ENCODE measurements at places on chromosomes 2 and 18. TPM values are rescaled to one million over a fixed set of nuclear protein-coding genes. Genes with fewer than 3 reads are reported as not detected.
A peak's percentile ranks its signal among the peaks of the same experiment; 100 is the strongest.

DNA sequence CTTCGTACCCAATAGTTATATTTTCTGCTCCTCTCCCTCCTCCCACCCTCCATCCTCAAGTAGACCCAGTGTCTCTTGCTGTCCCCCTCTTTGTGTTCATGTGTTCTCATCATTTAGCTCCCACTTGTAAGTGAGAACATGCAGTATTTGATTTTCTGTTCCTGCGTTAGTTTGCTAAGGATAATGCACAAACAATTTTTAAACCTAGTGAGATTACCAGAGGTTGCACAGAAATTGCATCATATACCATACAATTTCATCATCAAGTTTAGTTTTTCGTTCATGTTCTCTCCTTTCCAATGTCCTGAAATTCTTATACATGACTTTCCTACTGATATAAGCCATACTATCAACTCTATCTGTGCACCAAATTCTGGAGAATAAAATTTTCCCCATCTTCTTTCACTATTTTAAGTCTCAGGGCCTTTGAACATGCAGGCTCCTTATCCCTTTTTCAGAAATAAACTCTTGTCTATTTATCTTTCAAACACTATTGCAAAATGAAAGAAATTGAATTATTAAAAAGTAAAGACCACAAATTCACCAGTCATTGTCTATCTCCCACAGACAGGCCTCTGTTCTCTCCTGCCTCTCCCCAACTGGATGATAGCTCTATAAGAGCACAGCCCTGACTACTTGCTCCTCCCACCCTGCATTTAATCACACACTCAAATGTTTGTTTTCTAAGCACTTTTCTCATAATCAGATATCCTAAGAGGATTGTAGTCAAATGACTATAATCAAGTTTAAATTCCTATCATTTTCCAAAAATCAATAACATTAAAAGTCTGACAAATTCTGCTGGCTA is 27.2 kb upstream of the B4GALT6 start:
- DNase-seq, result no peak

GRCh38 chr2:160963957-160964356 is 196.3 kb upstream of the TANK start:
- no peak for DNase-seq

DNA sequence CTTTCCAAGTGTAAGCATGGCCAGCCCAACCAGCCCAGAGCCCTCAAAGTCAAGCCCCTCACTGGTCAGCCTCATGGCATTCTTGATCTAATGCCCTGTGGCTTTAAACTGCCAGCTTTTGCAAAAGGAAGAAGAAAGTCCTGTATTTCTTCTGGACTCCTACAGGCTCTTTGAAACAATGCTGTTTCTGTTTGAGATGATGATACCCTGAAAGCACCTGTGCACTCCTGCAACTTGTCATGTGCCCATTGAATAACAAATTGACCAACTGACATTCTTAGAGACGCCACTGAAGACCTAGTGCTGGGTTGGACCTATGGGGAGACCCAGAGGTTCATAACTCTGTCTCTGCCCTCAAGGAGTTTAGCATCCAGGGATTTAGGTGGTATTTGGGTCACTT is 82.0 kb upstream of the MSH2 start:
- no peak for DNase-seq

- DNase-seq, result peak; percentile 62
These were observed 43.7 kb downstream of the HDLBP start for GRCh38 chr2:241271706-241272302.

GRCh38 chr2:63589148-63589958 is 590 bp downstream of the MDH1 start:
- no peak for DNase-seq

GRCh38 chr2:129369437-129369836 is 610.0 kb upstream of the RAB6C start:
- DNase-seq, result no peak

DNA sequence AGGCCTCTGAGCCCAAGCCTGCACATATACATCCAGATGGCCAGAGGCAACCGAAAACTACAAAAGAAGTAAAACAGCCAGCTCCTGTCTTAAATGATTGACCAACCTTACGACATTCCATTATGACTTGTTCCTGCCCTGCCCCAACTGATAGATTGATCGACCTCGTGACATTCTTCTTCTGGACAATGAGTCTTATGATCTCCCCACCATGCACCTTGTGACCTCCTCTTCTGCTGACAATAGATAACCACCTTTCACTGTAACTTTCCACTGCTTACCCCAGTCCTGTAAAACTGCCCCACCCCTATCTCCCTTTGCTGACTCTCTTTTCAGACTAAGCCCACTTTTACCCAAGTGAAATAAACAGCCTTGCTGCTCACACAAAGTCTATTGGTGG is 670.0 kb upstream of the PKDCC start:
- no peak for DNase-seq

DNA sequence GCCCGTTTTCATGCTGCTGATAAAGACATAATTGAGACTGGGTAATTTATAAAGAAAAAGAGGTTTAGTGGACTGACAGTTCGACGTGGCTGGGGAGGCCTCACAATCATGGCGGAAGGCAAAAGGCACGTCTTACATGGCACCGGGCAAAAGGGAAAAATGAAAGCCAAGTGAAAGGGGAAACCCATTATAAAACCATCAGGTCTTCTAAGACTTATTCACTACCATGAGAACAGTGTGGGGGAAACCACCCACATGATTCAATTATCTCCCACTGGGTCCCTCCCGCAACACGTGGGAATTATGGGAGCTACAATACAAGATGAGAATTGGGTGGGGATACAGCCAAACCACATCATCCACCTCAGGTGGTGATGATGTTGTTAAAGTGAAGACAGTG is 3.3 kb upstream of the RAB12 start:
- DNase-seq, result no peak

DNA sequence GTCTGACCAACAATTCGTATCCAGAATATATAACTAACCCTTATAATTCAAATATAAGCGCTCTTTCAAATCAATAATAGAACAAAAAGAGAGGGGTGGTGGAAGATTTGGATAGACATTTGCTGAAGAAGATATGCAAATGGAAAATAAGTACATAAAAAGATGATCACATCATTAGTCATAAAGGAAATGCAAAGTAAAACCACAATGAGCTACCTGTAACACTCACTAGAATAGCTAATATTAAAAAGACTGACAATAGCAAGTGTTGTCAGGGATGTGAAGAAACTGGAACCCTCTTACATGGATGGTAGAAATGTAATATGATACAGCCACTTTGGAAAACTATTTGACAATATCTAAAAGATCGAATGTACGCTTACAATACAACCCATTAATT is 84.9 kb upstream of the MRPS9 start:
- no peak for DNase-seq

- peak; percentile 80 for DNase-seq
These were observed at the start of gene SEPTIN2 for GRCh38 chr2:241315879-241316631. Gene SEPTIN2 (plus strand): TSS chr2:241315925. CDS start chr2:241324233, 8,308 bp downstream.

- DNase-seq, result no peak
These were observed 306.6 kb downstream of the PTH2R start for GRCh38 chr2:208713066-208713745.

- DNase-seq, result peak; percentile 29
These were observed 66.1 kb upstream of the ODC1 start for GRCh38 chr2:10514273-10514672.

DNA sequence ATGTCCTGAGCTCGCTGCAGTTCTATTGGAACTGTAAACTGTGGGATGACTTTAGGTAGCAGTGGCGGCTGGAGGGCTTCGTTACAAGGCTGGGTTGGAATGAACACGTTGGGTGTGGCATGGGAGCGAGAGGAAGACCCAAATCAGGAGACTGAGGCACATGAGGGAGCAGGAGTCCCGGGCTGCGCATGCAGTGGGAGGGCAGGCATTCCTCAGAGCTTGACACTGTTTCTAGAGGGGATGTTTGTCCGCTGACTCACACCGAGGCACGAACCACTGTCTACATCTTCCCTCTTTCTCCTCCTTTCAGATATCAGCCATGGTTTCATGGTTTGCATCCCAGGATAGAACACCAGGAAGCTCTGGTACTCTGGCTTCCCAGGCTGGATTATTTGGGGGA is 40.6 kb upstream of the LAMA1 start:
- peak; percentile 66 for DNase-seq

DNA sequence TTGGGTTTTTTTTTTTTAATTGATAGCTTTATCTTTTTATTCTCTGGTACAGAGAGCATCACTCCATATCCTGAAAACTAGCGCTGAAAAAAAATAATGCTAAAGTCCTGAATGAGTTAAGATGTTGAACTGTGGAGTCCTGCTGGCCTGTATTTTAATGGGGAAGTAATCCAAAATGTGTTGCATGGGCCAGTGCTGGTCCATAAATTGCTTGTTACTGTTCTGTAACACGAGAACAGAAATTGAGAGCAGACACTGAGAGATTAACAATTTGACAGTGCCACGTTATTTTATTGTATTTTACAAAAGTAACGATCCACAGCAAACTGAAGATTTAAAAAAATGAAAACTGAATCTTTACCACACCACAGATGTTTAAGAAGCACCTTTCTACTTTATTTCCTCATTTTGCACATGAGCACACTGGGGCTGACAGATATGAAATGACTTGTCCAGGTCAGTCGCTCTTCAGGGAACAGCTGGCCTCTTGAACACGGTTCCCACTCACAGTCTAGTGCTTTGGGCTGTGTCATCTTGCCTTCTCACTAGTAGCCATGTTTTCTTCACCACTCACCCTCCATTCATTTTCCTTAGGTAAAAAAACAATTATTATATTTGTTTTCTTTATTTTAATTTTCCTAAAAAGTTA is 35.3 kb downstream of the ZCCHC2 start:
- DNase-seq, result no peak

DNA sequence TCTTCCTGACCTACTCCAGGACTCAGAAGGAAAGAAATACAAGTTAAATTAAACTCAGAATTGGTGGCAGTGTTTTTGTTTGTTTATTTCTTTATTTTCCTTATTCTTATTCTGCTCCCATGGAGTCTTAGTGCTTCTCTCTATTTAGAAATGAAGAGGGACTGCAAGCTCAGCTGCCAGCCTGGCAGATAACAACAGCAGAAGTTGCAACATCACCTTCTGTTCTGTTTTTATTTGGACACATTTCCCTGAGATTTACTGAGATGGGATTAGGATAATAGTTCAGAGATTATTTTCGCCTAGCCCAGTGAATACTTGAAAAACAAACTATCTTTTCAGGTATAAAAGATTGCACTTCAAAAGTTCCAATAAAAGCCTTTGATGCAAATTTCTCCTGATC is 70.4 kb upstream of the DTNA start:
- no peak for DNase-seq

DNA sequence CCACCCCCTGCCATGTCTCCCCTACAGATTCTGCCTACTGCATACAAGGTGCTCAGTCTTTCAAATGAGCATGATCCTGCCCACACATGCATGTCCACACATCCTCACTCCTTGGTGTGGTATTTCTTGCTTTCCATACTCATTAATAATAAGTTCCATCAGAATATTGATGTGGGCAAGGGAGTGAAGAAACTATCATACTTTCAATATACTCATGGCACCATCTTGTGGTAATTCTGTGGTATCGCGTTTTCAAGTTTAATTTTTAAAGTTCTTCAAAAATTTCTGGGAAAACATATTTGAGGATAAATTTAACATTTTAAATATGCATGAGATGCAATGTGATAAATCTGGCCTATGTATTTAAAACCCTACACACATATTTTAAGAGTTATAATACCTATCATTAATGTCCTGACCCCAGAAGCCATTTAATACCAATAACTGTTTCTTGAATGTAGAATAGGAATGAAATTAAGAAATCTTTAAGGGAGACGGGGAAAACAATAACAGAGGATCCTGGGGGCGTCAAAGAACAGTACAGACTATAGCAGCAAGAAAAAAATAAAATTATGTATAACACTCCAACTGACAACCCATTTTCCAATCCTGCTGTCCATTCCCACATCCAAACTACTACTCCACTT is 110.1 kb downstream of the ZNF385B start:
- DNase-seq, result no peak

GRCh38 chr2:77484026-77484425 is 38.1 kb downstream of the LRRTM4 start:
- DNase-seq, result no peak

DNA sequence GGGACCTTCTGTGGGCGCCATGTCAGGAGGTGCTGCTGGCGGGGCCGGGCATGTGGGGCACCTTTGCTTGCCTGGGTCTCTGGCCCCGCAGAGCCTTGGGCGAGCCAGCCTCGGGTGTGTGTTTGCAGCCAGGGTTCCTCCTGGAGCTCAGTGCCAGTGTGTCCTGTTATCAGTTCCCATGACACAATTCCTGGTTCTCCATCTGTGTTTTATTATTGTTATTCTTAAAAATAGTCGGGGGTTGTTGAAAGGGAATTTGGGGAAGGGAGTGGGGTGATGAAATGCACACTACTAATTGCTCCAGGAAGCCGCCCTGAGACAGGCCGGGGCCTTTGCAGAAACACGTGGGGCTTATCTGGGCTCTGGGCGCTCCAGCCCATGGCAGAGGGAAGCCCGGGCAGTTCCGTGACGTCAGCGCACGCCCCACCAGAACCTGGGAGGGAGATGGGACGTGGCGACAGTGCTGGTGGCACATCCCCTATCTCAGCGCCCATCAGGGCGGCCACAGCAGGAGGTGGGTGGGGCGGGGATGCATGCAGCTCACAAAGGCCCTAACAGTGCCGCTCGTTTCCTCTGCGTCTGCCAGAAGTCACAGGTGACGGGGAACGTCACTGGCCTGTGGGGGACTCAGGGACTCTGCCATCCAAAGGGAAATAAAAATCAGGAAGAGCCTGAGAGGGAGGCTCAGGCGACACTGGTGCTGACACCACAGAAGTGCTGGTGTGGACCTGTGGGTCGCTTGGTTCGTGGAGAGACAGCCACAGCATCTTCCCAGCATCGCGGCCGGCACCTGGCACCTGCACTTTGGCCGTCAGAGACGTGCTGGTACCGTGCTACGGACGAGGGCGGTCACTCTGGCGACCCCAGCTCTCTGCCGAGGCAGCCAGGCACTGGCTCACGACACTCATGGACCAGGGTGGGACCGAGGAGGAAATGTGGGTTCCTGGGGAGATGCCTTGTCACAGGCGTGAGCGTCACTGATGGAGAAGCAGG is 131.0 kb downstream of the NFATC1 start:
- DNase-seq, result no peak

DNA sequence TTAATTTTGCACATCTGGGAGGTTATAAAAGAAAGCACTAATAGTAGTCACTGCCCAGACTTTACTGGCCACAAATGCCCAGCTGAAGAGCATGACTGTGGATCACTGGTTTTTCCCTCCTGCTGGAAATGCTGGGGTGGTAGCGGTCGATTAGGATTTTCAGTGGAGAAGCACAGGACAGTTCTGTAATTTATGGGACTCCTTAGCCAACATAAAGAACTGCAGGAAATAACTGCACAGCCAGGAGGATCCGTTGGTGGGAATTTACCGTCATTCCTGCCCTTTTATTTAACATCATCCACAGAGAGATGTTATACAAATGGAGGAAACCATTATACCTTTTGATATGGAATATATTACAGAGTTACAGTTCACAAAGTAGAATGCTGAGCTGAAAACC is 61.5 kb downstream of the TNFRSF11A start:
- DNase-seq, result no peak

GRCh38 chr18:65347446-65347845 is 403.4 kb upstream of the CDH7 start:
- no peak for DNase-seq

Gene ITGB6
- not detected for total RNA-seq

Gene AFG3L2
- total RNA-seq, result 65.9 TPM

Gene CAB39
- 108 TPM for total RNA-seq

Gene CCDC141
- total RNA-seq, result not detected

Gene VWA3B
- not detected for total RNA-seq

Gene KLHL29
- total RNA-seq, result 1.1 TPM

Measured in SJSA1 (cell line).